ENCODE measurements at places on chromosomes 7 and 10.

GRCh38 chr10:124303662-124304418 is 114.9 kb downstream of the OAT start:
- DNase-seq: no peak

DNA sequence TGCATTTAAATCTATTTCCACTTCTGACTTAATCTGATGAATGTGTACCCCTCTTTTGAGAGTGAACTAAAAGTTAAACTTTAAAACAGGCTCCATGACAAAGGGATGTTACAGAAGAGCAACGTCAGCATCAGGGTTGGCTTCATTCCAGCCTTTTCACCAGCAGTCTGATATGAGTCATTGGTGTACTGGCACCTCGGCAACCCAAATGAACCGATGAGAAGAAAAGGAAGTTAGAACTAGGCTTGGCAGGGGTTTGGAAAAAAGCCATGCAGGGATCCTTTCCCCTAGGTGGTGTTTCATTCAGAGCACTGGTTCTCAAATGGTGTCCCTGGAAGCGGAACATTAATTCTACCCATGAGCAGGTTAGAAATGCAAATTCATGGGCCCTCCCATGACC is 53.6 kb downstream of the SEC61G start:
- DNase-seq: no peak

- no peak for DNase-seq
Measured at GRCh38 chr7:64314566-64314965, 805 bp downstream of the ZNF736 start.

- no peak for DNase-seq
Measured at GRCh38 chr7:150626696-150627095, 5.5 kb downstream of the GIMAP6 start.

DNA sequence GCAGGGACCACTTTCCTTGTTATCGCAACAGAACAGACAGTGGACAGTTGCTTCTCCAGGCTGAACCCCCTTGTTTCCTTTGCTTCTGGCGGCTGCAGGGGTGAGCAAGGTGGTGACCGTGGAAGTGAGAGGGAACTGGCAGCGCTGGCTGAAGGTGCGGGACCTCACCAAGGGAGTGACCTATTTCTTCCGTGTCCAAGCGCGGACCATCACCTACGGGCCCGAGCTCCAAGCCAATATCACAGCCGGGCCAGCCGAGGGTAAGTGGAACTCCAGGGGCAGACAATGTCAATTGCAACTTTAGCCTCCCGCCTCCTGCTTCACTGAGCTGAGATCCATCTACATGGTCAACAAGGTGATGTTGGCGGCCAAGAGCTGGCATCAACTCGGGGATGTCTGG is 462.1 kb upstream of the FOXK1 start:
- no peak for DNase-seq

DNA sequence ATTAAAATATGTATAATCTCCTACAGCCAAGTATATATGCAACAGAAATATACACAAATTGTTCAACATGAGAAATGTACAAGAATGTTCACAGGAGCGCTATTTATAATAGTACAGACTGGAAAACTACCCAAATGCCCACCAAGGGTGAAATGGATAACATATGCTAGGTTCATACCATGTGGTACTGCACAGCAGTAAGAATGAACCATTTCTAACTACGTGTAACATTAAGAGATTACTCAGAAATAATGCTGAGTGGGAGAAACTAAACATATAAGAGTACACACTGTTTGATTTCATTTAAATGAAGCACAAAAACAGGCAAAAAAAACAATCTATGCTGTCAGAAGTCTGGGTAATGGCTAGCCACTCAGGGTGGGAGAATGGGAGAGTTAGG is 45.8 kb downstream of the RNLS start:
- DNase-seq: no peak

DNA sequence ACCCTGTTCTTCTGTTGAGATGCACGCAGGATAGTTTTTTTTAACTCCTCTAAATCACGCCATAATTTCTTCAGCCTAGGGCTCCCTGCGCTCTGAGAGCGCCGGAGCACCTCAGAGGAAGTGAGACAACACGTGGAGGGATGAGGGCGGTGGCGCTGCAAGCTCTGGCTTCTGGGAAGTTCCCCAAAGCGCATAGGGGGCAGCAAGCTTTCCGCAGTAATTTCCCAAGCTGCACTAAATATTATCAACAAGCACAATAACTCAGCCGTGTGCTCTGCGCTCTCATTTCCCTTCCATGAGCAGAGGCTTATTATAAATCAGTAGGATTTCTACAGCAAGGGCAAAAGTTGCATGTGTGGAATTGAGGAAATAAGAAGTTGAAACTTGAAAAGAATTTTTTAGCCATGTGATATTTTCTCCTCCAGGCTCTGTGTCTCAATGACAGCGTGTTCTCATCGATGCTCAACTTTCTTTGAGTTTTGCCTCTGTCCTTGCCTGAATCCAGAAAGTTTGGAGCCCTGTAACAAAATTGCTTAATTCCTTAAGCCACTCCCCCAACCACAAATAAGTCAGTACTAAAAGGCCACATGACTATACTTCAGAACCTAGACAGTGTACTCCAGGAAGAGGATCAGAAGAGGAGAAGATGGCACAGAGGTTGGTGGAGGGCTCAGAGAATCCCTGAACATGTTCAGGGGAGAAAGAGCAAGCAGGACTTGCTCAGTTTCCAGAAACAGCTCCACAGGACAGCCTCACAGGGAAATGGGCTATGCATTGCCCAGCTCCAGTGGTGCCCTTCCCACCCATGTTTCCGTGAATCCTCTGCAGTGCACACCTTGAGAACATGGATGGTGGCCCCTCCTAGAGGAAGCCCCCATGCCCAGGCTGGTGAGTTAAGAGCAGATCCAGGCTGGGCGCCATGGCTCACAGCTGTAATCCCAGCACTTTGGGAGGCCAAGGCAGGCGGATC is 221.5 kb upstream of the GHITM start:
- DNase-seq: peak; percentile 41

DNA sequence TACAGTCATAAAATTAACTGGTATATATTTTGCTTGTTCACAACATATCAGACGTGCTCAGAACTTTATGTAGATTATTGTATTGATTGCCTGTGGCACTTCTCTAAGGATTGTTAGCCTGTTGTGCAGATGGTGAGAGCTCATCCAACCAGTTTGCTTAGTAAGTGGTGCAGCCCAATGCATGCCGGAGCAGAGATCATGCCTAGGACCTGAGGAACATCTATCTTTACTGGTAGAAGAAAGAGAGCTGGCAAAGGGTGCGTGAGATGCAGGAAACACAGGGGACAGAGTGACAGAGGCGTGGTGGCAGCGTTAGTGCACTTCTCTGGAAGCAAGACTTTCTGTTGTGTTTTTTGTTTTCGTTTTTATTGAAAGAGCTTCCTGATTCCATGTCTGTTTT is 35.9 kb downstream of the CCM2 start:
- DNase-seq: no peak

DNA sequence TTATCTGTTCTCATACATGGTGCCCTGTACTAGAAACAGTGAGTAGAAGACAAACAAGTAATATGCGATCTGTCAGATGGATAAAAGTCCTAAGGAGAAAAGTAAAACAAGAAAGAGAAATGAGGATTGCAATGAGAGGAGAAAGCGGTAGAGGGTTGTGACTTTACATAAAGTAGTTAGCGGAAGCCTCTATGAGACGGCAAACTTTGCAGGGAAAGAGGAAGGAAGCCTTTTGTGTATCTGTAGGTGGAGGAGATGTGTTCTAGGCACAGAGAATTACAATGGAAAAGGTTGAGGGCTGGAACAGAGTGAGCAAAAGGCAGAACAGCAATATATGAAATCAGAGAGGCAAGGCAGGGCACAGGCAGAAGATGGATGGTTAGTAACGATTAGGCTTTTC is 150.4 kb upstream of the SEMA3E start:
- DNase-seq: no peak

DNA sequence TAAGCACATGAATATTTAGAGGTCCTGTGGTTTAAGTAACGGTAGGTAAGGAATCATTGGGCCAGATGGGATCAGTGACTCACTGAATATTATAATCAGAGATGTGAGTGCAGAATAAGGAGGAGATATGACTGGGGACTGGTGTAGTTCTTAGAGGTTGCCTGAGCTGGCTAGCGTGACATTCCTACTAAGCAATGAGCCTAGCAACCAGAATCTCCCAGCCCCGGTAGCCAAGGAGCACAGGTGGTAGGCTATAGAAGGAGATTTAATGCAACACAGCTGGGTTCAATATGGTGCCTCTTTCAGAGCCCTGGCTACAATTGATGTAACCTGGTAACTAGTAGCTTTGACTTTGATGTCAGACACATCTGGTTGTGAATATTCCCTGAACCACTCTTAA is 641.6 kb downstream of the AUTS2 start:
- no peak for DNase-seq

DNA sequence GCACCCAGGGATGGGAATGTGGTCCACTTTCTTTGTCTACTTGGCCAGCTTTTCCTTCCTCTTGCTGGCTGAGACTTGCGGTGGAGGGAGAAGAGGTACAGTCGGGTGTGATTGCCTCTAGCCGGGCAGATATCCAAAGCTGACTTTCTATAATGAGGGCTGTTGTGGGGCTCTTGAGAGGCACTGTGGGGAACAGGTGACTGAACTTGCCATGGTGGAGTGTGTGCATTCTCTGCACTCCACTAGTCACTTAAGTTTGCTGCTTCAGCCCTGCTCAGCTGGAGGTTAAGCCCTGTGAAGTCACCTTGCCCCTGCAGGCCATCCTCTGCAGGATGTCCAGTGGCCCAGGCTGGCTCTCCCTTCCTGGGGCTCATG is 116.6 kb downstream of the AOAH start:
- no peak for DNase-seq

DNA sequence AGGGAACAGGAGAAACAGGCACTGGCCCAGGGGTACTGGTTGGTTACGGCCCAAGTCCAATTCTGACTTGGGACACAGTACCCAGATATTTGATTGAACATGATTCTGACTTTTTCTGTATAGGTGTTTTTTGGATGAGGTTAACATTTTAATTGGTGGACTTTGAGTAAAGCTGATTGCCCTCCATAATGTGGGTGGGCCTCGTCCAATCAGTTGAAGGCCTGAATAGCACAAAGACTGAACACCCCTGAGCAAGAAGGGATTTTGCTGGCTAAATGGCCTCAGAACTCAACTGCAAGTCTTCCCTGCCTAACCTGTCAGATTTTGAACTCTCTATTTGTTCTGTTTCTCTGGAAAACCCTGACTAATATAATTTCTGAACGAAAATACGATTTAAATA is 222.6 kb downstream of the TEX36 start:
- DNase-seq: no peak
